ENCODE measurements at places on chromosomes 16 and 17. TPM values are rescaled to one million over a fixed set of nuclear protein-coding genes. Genes with fewer than 3 reads are reported as not detected.
A peak's percentile ranks its signal among the peaks of the same experiment; 100 is the strongest.

GRCh38 chr16:23424292-23424958 is 28.6 kb downstream of the COG7 start:
- no peaks in the 10 kb centered on the region for H3K27me3 ChIP-seq
- peaks cover 18% of the 10 kb centered on the region for H3K4me1 ChIP-seq
- H3K36me3 ChIP-seq: no peaks in the 10 kb centered on the region
- H3K4me3 ChIP-seq: no peak overlapping the region
- H3K27ac ChIP-seq: peak overlapping the region; percentile 48

DNA sequence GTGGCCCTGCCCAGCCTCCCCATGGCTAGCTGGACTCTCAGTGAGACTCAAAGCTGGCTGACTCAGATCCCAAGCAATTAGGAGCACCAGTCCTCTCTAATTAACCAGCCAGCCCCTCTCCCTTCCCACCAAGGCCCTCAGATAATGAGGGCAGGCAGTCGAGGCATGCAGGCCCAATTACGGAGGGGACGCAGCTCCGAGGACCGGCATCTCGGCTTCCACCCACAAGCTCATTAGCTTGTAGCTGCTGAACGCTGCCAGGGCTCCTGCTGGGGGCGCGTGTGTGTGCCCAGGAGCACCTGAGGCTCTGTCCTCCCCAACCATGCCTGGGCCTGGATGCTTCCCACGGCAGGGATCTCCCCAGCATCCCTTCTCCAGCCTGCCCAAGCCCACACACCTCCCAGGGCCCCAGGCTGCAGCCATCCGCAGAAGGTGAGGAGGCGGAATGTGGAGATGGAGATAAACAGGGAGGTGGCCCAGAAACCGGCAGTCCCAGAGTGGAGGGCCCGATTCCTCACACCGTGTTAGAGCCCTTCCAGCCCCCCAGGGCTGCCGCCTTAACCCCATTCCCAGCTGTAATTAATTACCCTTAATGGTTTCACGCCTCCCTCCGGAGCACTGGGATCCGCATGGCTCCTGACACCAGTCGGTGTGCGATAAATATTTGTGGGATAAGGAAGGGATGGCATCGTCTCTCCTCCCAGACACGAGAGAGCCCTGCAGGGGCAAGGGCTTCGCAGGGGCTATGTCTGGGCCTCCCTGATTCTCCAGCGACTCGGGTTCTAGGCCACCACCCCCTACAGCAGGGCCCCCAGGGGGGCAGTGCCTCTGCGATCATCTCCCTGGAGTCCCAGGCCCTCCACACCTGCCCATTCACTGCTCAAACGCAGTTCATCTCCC is 42.2 kb downstream of the RPH3AL start:
- H3K4me1 ChIP-seq: no peaks in the 10 kb centered on the region
- no peak overlapping the region for H3K4me3 ChIP-seq
- no peaks in the 10 kb centered on the region for H3K27me3 ChIP-seq
- no peak overlapping the region for H3K27ac ChIP-seq
- peak; percentile 21 for DNase-seq

DNA sequence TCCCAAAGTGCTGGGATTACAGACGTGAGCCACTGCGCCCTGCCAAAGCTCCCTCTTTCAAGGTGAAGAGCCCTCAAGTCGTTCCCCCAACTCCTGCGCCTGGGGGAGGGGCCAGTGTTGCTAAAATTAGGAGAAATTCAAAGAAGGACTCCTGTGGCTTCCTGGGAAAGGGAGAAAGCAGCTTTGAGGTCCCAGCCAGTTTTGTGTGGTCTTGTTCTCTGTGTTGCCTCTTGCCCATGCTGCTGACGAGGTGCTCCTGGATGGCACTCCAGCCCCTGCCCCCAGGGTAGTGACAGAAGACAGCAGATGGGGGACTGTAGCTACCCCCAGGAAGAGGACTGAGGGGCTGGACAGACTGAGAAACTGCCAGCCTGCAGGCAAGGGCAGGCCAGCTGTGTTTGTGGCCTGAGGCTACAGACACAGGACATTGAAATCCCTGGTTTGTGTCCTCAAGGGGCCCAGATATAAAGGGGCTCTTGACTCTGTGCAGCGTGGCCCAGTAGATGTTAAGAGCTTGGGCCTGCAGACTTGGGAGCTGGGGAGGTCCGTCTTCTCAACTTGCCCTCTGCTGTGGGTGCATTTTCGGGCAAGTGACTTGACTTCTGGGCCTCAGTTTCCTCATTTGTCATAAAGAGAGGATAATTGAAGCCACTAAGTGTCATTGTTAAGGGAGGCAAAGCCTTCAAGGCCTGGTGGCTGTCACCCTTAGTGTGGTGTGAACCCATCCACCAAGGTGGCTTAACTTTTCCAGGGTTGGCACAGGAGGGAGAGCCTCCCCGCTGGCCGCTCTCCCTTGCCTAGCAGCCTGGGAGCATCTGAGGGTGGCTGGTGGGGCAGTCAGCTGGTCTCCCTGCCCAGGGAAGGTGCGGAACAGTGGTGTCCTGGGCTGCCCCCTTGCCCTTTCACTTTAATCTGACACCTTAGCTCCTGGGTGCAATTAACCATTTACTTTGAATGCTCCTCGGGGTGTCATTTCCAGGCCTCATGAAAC is 4.1 kb downstream of the UBALD2 start:
- H3K4me3 ChIP-seq: no peak overlapping the region
- H3K27ac ChIP-seq: no peak overlapping the region
- peaks cover 20% of the 10 kb centered on the region for H3K4me1 ChIP-seq
- H3K27me3 ChIP-seq: no peaks in the 10 kb centered on the region
- no peaks in the 10 kb centered on the region for H3K36me3 ChIP-seq
- no peak for DNase-seq

GRCh38 chr17:71845337-71845736 is 275.5 kb upstream of the SOX9 start:
- DNase-seq: no peak
- no peak overlapping the region for H3K27ac ChIP-seq
- no peaks in the 10 kb centered on the region for H3K4me1 ChIP-seq
- no peak overlapping the region for H3K4me3 ChIP-seq

DNA sequence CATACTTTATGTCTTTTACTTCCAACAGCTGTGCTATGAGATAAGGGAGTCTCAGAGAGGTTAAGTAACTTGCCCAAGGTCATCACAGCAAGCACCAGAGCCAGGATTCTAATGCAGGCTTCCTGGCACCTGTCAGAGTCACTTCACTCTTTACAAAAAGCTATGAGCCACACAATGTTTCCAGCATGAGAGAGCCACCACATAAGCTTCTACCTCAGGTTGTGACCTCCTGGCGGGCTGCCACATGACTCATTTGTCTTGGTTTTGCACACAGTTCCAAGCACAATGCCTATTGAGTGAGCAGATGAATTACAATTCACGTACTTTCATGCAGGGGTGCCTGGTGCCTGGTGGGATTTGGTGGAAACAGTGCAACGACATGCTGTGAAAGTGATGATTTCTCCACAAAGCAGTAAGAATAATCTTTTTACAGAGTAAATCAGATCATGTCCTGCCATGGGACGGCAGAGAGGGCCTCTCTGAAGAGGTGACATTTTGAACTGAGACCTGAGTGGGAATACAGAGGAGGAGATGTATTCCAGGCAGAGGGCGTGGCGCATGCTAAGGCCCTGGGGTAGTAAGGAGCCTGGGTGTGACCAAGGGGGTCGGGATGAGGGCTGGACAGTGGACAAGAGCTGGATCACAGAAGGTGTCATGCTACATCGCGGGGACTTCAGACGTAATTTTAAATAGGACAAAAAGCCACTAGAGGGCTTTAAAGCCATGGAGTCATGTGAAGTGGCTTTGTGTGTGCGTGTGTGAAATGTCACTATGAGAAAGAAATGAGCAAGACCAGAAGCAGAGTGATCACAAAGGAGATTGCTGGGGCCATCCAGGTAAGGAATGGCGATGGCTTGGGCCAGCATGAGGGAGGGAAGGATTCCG is 53.4 kb downstream of the CACNG3 start:
- H3K4me1 ChIP-seq: no peaks in the 10 kb centered on the region
- H3K4me3 ChIP-seq: no peak overlapping the region
- peaks cover 45% of the 10 kb centered on the region for H3K27me3 ChIP-seq
- DNase-seq: peak; percentile 36

DNA sequence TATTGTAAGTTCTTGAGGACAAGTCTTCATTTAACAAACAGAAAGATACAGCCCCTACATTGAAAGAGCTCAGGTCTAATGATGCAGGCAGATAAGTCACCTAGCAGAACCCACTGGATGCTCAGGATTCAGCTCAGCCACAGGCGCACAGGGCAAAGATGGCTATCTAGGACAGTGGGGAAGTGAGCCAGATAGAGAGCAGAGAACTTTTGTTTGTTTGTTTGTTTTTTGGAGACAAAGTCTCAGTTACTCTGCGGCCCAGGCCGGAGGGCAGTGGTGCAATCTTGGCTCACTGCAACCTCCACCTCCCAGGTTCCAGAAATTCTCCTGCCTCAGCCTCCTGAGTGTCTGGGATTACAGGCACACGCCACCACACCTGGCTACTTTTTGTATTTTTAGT is 20.4 kb downstream of the METTL2A start:
- H3K4me1 ChIP-seq: no peaks in the 10 kb centered on the region
- DNase-seq: no peak
- H3K27ac ChIP-seq: no peak overlapping the region
- H3K27me3 ChIP-seq: no peaks in the 10 kb centered on the region

DNA sequence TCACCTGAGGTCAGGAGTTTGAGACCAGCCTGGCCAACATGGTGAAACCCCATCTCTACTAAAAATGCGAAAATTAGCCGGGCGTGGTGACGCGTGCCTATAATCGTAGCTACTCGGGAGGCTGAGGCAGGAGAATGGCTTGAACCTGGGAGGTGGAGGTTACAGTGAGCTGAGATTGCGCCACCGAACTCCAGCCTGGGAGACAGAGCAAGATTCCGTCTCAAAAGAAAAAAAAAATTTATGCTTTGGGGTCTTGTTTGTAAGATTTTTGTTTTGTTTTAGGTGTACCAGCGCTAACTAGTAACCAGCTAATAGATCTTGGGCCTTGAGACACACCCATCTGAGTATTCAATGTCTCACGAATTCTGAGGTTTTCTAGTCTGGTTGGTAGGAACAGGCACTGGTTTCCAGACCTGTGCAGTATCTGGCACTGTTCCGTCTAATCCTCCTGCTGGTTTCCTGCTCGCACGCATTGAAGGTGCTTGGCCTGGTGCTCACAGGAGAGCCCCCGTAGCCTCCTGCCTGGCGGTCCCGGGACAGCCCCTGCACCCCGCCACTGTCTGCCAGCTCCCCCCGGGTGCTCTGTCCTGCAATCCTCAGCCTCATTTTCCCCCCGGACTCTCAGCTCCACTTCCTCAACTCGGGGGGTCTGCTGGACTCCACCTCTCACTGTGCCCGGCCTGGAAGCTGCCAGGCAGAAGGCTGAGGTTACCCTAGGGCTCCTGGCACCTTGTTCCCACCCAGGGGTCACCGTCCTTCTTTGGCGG is 10.6 kb upstream of the DUS1L start:
- no peaks in the 10 kb centered on the region for H3K4me1 ChIP-seq
- no peak overlapping the region for H3K4me3 ChIP-seq
- H3K36me3 ChIP-seq: no peaks in the 10 kb centered on the region

Gene KIF2B
- total RNA-seq: not detected

Gene UMOD
- total RNA-seq: not detected
